Fibroblast of skin of left biceps (primary cell): ENCODE measurements at places on chromosomes 3 and 15.

DNA sequence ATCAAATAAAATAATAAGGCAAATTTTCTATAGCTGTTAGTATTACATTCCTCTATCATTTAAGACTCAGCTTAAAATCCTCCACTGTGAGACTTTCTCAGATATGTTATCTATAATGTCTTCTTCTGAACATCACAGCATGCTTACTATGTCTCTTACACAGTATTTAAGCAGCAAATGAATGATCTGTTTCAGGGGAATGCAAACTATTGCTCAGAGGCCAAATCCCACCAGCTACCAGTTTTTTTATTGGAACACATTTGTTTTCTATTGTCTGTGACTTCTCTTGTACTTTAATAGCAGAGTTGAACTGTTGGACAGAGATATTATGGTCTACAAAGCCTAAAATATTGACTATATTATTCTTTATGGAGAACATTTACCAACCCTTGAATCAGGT is 59.6 kb downstream of the C3orf38 start:
- no peak for DNase-seq

- no peak for DNase-seq
Measured at GRCh38 chr3:159627634-159628033, 361.0 kb upstream of the IL12A start.

DNA sequence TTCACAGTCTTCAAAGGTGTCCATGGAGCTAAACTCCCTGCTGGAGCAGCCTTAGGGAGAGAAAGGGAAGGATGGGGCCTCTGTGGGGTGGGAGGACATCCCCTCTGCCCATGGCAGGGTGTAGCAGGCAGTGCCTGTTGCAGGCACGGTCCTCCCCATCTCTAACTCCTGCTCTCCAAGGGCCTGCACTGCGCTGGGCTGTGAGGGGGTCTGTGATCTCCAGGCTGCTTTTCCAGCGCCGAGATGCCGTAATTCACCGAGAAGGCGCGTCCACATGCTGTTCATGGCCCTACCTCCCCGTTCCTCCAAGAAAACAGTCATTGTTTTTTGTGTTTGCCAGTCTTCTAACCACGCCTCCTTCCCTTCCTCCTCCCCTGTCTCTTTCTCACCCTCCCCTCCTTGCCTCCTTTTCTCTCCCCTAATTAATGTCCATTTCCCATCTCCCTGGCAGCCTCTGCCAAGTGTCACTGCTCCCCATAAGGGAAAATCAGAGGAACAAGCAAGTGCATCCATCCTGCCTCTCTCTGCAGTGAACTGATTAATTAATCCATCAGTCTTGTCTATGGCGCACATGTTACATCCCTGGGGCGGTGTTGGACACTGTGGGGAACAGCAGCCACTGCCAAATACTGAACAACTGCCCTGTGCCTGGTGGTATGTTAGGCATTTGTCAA is 17.7 kb upstream of the LAMP3 start:
- no peak for DNase-seq

- DNase-seq: no peak
Measured at GRCh38 chr15:96554541-96554940, 224.0 kb downstream of the NR2F2 start.

DNA sequence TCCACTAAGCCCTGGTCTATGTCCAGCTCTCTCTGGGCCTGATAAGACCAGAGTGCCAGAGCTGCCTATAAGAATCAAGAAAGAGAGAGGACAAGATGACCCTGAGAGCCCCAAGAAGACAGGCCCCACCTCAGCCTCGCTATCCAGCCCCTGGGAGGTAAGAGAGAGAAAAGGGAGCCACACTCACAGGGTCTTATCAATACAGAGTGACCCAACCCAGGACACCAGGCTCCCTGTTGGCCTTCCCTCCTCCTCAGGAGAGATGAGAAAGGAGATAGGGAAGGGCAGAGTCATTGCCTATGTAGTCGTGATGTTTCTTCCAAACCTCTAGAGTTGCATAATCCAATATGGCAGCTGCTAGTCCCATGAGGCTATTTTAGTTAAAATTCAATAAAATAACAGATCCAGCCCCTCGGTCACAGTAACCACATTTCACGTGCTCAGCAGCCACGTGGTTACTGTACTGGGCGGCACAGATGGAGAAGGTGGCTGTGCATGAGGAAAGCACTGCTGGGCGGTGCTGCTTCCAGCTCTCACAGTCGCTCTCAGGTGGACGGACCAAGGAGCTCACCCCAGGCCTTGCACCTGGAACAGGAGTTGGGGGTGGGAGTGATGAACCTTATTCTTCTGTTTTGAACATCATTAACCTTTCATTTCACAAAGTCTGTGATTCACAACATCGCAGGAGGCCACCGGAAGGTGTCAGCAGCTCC is 525.8 kb downstream of the SHQ1 start:
- no peak for DNase-seq

- no peak for DNase-seq
Measured at GRCh38 chr3:194869482-194870169, 183.9 kb downstream of the FAM43A start.

DNA sequence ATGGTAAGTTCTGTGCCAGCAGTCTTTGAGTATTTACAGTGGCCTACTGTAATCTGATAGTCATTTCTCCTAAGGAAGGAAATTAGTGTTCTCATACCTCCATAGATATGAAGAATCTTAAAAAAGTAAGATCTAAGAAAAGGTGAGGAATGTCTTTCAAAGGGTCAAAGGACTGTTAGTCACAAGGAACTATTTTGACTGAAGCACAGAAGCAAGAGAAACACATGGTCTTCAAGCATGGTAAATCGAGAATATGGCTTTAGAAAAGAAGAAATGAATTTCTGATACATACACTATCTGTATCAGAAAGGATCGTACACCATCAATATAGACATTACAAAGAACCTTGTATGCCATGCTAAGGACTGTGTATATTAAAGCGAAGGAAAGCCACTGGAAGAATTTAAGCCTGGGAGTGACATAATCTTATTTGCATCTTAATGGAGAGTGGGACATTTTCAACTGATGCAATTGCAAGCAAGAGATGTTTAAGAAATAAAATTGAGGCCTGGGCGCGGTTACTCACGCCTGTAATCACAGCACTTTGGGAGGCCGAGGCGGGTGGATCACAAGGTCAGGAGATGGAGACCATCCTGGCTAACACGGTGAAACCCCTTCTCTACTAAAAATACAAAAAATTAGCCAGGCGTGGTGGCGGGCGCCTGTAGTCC is 5.5 kb upstream of the ACAP2 start:
- DNase-seq: no peak

- no peak for DNase-seq
Measured at GRCh38 chr15:69478259-69478781, 25.7 kb downstream of the RPLP1 start.

- no peak for DNase-seq
Measured at GRCh38 chr3:17047162-17047561, 162.4 kb downstream of the PLCL2 start.

DNA sequence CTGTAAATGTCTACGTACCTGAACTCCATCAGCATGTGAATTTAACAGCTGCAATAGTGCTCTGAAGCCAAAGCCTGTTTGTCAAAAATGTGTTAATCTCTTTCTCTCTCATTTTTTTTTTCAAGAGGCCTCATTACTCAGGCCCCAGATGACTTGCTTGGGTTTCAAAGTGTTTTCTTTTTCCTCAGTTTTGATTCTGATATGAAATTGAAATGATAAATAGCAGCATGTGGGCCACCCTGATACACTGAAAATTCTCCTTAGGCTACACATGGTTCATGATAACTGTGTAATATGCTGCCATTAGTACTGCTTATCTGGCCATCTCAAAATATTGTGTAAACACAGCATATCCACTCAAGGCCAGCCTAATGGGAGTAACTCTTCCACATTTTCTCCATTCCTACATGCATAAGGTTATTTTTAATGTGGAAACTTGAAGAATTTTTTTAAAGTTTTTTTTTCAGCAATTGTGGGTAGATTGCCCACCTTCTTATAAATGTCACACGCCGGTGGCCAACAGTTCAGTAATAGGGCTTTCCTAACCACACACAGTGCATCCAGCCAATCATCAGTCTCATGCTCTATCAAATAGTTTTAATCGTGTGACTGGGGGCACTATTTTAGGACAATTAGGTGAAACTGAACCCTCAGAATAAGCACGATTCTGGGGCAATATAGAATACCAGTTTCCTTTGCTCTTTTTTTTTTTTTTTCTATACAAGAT is 13.1 kb upstream of the DENND4A start:
- no peak for DNase-seq

GRCh38 chr3:158430448-158430847 is 140.5 kb upstream of the MLF1 start:
- no peak for DNase-seq

DNA sequence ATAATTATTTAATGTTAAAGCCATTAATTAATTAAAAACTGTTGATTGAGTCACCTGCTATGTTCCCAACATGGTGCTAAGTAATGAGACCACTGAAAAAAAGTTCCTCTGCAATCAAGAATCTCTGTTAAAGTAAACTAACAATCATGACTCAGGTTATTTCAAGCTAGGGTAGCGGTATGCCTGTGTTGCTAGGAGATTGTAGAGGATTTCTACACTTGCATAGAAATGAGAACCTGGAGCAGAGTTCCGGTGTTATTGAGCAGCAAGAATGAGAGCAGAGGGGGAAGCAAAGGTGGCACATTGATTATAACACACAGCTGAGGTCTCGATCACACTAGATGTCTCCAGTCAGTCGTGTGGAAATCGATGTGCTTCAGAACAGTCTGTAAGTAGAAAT is 41.4 kb downstream of the C3orf85 start:
- DNase-seq: no peak

- DNase-seq: no peak
Measured at GRCh38 chr3:33681667-33682066, 36.4 kb downstream of the CLASP2 start.

- no peak for DNase-seq
Measured at GRCh38 chr15:81183439-81183775, 13.3 kb upstream of the IL16 start.

GRCh38 chr3:48857641-48858040 is 10.0 kb upstream of the PRKAR2A start:
- no peak for DNase-seq

GRCh38 chr3:172280406-172281051 is 167.7 kb downstream of the GHSR start:
- peak; percentile 73 for DNase-seq

- DNase-seq: no peak
Measured at GRCh38 chr3:73808862-73809509, 184.2 kb upstream of the PDZRN3 start.

GRCh38 chr3:194893121-194893987 is 207.7 kb downstream of the FAM43A start:
- no peak for DNase-seq

DNA sequence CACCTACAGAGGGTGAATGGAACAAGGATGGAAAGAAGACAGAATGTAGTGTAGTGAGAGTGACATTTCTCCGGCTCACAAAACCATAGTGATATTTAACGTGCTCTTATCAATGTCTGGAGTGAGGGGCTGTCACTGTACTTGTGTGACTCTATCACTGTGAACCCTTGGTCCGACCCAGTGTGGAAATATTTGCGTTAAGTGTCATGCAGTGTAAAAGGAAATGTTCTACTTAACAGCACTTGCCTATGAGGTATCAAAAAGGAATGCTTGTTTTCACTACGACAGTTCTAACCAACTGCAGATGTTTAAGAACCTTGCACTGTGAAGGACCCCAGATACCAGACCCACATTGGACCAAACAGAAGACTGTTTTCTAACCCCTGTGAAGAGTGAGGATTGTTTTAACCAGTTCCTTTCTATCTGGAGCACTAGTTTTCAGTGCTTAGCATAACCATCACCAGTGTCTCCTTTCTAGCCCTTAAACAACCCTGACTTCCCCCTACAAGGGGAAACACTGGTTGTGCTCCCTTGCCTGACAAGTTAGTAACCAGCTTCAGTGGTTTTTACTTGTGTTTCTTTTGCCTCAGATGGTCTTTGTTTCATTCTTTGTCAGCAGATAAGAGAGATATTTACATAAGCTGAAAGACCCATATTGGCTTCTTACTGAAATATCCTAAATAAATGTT is 144.7 kb upstream of the ABHD17C start:
- DNase-seq: peak; percentile 96

DNA sequence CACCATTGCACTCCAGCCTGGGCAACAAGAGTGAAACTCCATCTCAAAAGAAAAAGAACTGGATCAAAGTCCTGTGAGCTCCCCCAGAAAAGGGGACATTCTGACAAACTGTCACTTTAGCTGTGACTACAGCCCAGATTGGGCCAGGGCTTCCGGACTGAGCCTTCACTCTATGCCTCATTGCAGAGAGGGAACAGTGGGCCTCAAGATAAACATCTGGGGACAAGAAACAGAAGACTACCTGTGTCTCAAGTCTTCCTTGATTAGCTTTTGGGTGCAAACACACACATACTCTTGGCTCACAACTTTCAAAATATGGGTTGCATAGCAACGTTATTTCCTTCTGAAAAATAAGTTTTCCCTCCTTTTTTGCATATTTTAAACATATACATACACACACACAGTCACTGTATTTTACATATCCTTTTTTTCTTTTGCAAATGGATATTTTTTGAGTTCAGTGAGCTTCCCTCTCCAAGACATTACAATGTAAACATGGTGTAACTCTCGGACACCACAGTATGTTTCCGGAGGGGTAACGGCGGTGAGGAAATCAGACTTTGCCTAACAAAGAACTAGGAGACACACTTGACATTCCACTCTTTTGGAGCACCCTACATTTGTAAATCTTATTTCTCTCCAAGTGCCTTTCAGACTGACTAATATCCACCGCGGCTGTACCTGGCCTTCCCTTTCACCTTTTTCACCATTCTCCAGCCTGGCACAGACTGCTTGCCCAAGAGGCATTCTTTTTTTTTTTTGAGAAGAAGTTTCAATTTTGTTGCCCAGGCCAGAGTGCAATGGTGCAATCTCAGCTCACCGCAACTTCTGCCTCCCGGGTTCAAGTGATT is 3.5 kb downstream of the TKT start:
- no peak for DNase-seq

GRCh38 chr3:127784865-127785710 is 37.2 kb downstream of the MGLL start:
- no peak for DNase-seq

DNA sequence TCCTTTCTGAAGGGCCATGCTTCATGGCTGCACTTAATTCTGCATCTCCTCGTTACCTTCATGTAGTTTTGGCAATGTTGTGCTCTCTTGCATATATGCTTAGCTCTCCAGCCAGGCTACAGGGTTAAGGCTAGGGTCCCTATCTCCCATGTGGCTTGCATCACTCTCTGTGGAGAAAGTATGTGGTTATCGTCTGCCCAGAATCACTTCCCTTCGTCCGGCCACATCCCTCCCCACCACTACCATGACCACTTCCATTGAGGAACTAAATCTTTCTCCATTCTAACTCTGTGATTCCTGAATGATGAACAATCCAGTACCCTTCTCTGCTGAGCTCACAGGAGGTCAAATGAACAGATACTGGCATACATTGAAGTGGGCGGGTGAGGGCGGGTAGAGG is 34.0 kb downstream of the WWTR1 start:
- no peak for DNase-seq

GRCh38 chr15:92788196-92788595 is 111.9 kb upstream of the CHD2 start:
- no peak for DNase-seq
